ENCODE measurements at places on chromosomes 3 and 15. TPM values are rescaled to one million over a fixed set of nuclear protein-coding genes. Genes with fewer than 3 reads are reported as not detected.

Gene MAP6D1
- 8.7 TPM for polyA plus RNA-seq

Gene COL6A5
- polyA plus RNA-seq = not detected

Gene FANCD2OS
- polyA plus RNA-seq = not detected

Gene SENP8
- 13.2 TPM for polyA plus RNA-seq

Gene AGTR1
- 6.6 TPM for polyA plus RNA-seq

Gene IMPDH2
- polyA plus RNA-seq = 45.7 TPM

Gene TRIM42
- not detected for polyA plus RNA-seq

Gene RAB6B
- 4.5 TPM for polyA plus RNA-seq

Gene PLAAT1
- polyA plus RNA-seq = 8.3 TPM

Gene ACSBG1
- 3.8 TPM for polyA plus RNA-seq

Gene P2RY13
- 0.69 TPM for polyA plus RNA-seq

Gene ROBO2
- 107 TPM for polyA plus RNA-seq

Gene AMT
- 3.8 TPM for polyA plus RNA-seq

Gene ZNF717
- 12.1 TPM for polyA plus RNA-seq

Gene SLC28A1
- polyA plus RNA-seq = not detected

Gene CHRM5
- polyA plus RNA-seq = not detected

Gene ECE2
- polyA plus RNA-seq = 3.1 TPM

Gene GABRR3
- not detected for polyA plus RNA-seq

Gene SCAANT1
- polyA plus RNA-seq = not detected

Gene DLEC1
- not detected for polyA plus RNA-seq

Gene NR1I2
- 0.31 TPM for polyA plus RNA-seq

Gene GOLGA8H
- polyA plus RNA-seq = not detected

Gene ACAD9
- 7.3 TPM for polyA plus RNA-seq

Gene PRRT3
- 5.1 TPM for polyA plus RNA-seq

Gene PLCH1
- polyA plus RNA-seq = 2.3 TPM

Gene CCR9
- polyA plus RNA-seq = not detected

Gene ANKUB1
- polyA plus RNA-seq = not detected

Gene GOLGA6A
- not detected for polyA plus RNA-seq

Gene ITIH1
- polyA plus RNA-seq = not detected

Gene EPHB1
- 1.4 TPM for polyA plus RNA-seq

Gene RSRC1
- polyA plus RNA-seq = 149 TPM

Gene UNC13C
- 5.0 TPM for polyA plus RNA-seq

Gene MKRN3
- 14.7 TPM for polyA plus RNA-seq

Gene ARPIN
- polyA plus RNA-seq = 4.3 TPM

Gene PP2D1
- not detected for polyA plus RNA-seq

Gene KBTBD13
- polyA plus RNA-seq = not detected

Gene GPR62
- polyA plus RNA-seq = not detected

Gene MASP1
- 1.0 TPM for polyA plus RNA-seq

Gene ASB14
- polyA plus RNA-seq = 0.13 TPM

Gene FEZF2
- not detected for polyA plus RNA-seq

Gene RHO
- polyA plus RNA-seq = not detected

Gene SNAP23
- polyA plus RNA-seq = 10.6 TPM

Gene LYSMD4
- polyA plus RNA-seq = 25.1 TPM

Gene DHFR2
- polyA plus RNA-seq = 3.6 TPM

Gene CDC25A
- 0.94 TPM for polyA plus RNA-seq

Gene VILL
- 1.0 TPM for polyA plus RNA-seq

Gene CAND2
- 2.6 TPM for polyA plus RNA-seq
